Dermis blood vessel endothelial cell (primary cell): ENCODE measurements at places on chromosomes 7 and 10.

DNA sequence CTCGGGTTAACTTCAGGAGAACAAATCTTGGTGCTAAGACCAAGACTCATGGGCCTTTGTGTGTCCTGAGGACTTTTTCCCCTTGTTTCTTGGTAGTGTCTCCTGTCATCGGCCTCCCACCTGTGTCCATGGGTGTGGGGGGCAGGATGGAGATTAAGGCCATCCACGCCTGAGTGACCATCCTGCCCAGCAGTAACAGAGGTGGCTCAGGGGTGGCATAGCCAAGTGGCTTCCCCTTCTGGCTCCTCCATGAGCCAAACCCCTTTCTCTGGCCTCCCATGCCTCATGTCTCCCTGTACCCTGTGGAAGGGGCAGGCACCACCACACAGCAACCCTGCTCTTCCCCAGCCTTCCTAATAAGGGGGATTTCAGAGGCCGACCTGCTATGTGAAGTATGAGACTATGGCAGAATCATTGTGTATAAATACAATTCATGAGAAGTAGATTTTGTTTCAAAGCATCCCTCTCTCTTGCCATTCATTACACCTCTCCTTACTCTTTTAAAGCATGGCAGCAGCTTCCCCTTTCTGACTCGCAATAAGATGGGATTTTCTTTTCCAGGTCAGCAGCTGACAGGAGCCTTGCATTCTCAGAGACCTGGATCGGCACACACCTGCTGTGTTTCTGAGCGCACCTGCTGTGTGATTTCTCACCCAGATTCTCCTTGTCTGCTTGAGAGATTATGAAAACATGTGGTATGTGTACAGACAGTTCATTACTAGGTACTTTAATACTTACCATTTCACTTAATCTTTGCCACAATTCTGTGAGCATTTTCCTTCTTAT, 102.5 kb downstream of the XPNPEP1 start:
- no peak for DNase-seq

GRCh38 chr10:37700886-37701780, 156.3 kb downstream of the ZNF248 start:
- no peak for DNase-seq

- peak; percentile 74 for DNase-seq
These were observed 4.3 kb upstream of the AKR1C3 start for GRCh38 chr10:5089865-5090264.

DNA sequence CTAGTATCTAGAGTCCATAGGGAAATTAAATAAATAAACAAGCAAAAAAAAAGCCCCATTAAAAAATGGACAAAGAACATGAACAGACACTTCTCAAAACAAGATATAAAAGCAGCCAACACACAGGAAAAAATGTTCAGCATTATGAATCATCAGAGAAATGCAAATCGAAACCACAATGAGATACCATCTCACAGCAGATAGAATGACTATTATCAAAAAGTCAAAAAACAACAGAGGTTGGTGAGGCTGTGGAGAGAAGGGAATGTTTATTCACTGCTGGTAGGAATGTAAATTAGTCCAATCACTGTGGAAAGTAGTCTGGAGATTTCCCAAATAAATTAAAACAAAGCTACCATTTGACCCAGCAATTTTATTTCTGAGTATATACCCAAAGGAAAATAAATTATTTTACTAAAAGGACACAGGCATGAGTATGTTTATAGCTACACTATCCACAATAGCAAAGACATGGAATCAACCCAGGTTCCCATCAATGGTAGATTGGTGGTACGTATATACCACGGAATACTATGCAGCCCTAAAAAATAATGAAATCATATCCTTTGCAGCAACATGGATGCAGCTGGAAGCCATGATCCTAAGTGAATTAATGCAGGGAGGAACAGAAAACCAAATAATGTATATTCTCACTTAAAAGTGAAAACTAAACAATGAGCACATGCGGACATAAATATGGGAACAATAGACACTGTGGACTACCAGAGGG, 366.5 kb upstream of the SEMA3C start:
- DNase-seq, result peak; percentile 4

GRCh38 chr10:126239844-126240243, 148.4 kb downstream of the ADAM12 start:
- DNase-seq, result no peak

- no peak for DNase-seq
These were observed 51.0 kb downstream of the HDAC9 start for GRCh38 chr7:18546576-18546975.
